Smooth muscle cell of bladder (primary cell): ENCODE measurements at places on chromosomes 4 and X. TPM values are rescaled to one million over a fixed set of nuclear protein-coding genes. Genes with fewer than 3 reads are reported as not detected.

Gene GRIA3
- total RNA-seq = 2.0 and 8.1 TPM in 2 replicates

Gene APOOL
- total RNA-seq = 7.3 and 8.0 TPM in 2 replicates

Gene SEC24B
- total RNA-seq = 9.1 and 9.5 TPM in 2 replicates

Gene FRG1
- 21.5 and 22.8 TPM in 2 replicates for total RNA-seq

Gene RAB41
- total RNA-seq = not detected in 2 replicates

Gene STBD1
- 7.0 and 10.9 TPM in 2 replicates for total RNA-seq

Gene PAGE2
- 0.71 TPM in 1 of 2 replicates, not detected in the other for total RNA-seq

Gene MAPK10
- total RNA-seq = 14.4 and 26.0 TPM in 2 replicates

Gene PF4V1
- total RNA-seq = 51.0 and 75.8 TPM in 2 replicates

Gene ELF2
- total RNA-seq = 34.9 and 36.8 TPM in 2 replicates

Gene CCNQ
- 33.7 and 40.0 TPM in 2 replicates for total RNA-seq

Gene IL3RA
- 0.09 TPM in 1 of 2 replicates, not detected in the other for total RNA-seq

Gene NPY2R
- total RNA-seq = under 0.01 TPM in 1 of 2 replicates, not detected in the other

Gene XKRX
- under 0.01 TPM in 1 of 2 replicates, not detected in the other for total RNA-seq

Gene MAGIX
- 0.85 and 1.4 TPM in 2 replicates for total RNA-seq

Gene WDR19
- 27.9 and 31.2 TPM in 2 replicates for total RNA-seq

Gene FRMPD3
- total RNA-seq = not detected in 2 replicates

Gene ODAM
- total RNA-seq = not detected in 2 replicates

Gene MGARP
- 19.2 and 31.9 TPM in 2 replicates for total RNA-seq
